Kidney epithelial cell (primary cell): ENCODE measurements at places on chromosomes 7 and 10.
A peak's percentile ranks its signal among the peaks of the same experiment; 100 is the strongest.

DNA sequence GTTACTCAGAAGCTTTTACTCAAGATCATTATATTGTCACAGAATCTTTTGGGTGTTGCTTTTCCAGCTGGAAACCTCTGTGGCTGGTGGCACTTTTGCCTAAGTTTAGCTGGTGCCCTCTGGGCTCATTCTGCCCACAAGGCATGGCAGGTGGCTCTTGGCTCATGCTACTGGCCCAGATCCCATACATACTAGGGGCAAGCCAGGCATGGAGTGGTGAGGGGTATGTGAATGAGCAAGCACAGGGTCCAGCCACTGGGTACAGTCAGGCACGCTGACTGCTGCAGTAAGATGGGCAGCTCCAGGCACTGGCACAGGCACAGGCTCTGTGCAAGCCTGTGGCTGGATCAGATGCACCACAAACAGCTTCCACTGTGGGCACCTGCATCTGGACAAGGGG lies 375.0 kb upstream of the SEMA3C start:
- no peak for DNase-seq

- no peak for DNase-seq
Measured at GRCh38 chr7:27685209-27685608, 22.5 kb upstream of the HIBADH start.

- DNase-seq = no peak
Measured at GRCh38 chr10:79166312-79166721, 97.6 kb downstream of the ZMIZ1 start.

- DNase-seq = peak; percentile 2
Measured at GRCh38 chr7:85890244-85890811, 703.5 kb upstream of the SEMA3D start.

DNA sequence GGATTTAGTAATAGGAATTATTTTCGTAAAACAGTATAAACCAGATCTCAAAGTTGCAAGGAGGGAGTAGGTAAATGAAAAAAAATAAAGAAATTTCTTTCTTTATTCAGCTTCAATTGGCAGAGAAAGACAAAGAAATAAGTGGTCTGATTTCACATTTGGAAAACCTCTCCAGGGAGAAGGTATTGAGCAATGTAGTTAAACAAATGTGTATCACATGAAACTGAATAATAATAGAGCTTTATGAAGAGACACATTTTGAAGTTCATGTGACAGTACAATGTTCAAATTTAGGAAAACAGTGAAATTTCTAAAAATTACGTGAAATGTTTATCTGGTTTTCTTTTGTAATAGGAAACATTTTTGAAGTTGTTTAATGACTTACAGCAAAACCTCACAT lies 63.0 kb downstream of the TAX1BP1 start:
- no peak for DNase-seq

DNA sequence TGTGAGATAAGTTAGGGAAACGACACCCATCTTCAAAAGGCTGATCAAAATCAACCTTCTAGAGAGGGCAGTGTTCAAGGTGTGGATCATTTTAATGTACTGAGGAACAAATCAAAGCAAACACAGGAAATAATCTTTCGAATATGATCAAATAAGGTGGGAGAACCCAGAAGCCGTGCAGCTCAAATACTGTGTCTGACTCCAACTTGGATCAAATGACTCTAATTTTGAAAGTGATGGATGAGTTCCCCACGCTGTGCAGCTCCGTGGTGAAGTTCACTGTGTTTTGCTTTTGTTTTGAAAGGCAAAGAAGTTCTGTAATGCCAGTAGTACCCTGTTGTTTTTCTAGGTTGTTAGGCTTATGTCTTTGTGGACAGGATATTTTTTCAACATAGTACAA lies 250.9 kb downstream of the SFMBT2 start:
- DNase-seq = no peak

- DNase-seq = no peak
Measured at GRCh38 chr7:34160261-34160752, 255.0 kb downstream of the BMPER start.

GRCh38 chr10:117460846-117461765 lies 81.4 kb upstream of the EMX2 start:
- peak; percentile 63 for DNase-seq

GRCh38 chr7:130758429-130759056 lies 24.5 kb upstream of the KLF14 start:
- peak; percentile 32 for DNase-seq

DNA sequence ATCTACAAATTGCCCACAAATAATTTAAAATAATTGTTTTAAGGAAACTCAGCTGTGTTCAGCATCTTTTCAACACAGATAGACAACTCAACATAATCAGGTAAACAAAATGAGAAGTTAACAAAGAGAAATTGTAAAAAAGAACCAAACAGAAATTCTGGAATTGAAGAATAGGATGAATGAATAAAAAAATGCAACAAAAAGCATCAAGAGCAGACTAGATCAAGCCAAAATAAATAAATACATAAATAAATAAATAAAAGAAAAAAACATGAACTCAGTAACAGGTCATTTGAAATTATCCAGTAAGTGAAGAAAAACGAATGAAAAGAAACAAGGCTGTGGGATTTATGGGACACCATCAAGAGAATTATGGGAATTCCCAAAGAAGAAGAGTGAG lies 94.0 kb upstream of the CDK6 start:
- no peak for DNase-seq

DNA sequence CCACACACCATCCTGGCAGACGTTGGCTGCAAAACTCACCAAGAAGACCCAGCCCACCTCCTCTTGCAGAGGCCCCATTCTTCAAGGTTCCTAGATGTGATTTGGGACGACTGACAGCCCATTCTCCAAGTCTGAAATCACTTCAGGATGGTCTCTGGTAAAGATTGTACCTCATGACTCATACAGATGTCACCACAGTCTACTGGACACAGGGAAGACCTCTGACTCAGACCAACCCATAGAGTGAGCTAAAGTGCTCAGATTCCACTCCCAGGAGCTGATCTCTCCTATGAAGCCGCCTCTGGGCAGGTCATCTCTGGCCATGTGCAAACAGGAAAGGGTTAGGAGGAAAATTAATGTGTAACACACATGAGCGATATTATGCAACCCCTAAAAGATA lies 102.4 kb upstream of the VWC2 start:
- peak; percentile 26 for DNase-seq

GRCh38 chr10:73910764-73911552 lies at the start of gene PLAU:
PLAU (plus strand) TSS chr10:73911132; CDS start chr10:73911556, 424 bp downstream.
- DNase-seq = no peak

DNA sequence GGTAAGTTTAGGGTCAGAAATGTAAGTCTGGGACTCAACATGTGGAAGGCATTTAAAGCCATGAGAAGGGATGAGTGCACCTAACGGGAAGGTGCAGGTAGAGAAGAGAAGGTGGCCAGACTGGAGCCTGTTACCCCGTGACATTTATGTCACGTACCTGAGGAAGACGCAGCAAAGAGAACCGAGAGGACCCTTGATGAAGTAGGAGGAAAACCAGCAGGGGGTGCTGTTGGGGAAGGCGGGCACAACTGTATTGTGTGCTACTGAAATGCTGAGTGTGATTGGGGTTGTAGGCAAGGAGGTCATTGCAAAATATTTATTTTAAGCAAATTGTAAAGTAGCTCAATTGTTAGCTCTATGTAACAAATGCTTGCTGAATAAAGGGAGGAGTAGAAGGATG lies 338.2 kb upstream of the PRKCQ start:
- no peak for DNase-seq

DNA sequence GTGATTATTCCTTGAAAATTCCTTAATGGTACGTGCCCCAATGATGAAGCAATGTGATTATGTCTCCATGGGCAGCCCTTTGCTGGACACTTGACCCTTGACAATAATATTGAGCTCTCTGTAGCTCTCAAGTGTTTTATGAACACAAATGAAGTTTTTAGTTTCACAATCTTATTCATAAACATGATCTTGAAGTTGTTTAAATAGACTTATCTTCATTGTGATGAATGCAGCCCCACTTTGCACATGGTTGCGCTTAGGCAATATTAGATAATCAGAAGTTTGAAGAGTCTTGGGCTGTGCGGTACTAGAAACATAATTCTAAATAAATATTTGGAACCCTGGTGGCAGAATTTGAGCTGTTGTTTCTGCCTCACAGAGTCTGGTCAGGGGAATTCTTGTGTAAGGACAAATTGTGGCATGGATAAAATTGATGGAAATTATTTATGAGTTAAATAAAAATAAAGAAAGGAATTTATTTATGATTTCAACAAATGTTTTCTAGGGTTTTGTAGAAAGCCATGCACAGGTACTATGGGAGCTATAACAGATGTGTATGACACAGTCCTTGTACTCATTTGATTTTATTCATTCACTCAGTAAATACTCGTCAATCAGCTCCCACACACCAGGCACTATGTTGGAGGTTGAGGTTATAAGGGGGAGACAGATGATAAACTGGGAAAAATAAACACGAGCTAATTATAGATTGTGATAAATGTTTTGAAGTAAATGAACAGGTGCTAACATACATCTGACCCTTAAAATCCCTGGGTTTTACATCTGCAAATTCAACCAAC lies 217.9 kb downstream of the GALNT17 start:
- DNase-seq = no peak

GRCh38 chr10:95413588-95413987 lies 122.8 kb upstream of the PDLIM1 start:
- DNase-seq = no peak

- peak; percentile 23 for DNase-seq
Measured at GRCh38 chr7:116953372-116953905, at the start of gene ST7. ST7 (plus strand) TSS chr7:116953501; CDS start chr7:116953541, 40 bp downstream.

DNA sequence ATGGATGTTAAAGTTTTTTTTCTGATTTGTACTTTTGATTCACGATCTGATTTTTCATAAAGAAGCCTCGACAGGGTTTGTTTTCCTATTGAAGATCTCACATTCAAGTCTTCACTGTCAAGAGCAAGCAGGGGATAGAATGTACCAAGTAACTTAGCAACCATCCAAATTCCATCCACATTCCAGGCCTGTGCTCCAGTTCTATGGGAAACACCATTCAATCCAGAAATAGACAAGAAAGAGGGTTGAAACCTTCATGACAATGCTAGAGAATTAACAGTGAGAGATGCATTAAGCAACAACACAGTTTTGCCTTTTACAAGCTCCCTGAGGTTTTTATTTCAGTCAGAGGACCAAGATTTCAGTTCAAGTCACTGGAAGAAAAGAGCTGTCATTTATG lies 300.2 kb downstream of the NEBL start:
- peak; percentile 1 for DNase-seq

DNA sequence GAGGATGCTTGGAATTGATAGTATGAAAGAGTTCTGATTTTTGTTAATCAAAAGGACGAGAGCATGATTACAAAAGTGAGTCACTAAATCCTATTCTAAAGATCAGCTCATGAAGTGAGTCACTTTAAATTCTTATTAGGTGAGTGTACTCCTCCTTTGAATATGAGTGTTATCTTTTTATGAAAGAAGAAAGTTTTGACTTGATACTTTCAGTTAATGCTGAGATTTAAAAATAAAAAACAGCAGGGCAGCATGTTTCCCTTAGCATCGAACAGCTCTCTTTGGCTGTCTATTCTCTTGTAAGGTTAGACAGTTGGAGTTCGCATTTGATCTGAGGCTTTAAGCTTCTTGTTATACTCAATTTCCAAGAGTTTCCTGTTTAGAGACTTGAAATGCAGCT lies 222.0 kb downstream of the TWIST1 start:
- peak; percentile 37 for DNase-seq

DNA sequence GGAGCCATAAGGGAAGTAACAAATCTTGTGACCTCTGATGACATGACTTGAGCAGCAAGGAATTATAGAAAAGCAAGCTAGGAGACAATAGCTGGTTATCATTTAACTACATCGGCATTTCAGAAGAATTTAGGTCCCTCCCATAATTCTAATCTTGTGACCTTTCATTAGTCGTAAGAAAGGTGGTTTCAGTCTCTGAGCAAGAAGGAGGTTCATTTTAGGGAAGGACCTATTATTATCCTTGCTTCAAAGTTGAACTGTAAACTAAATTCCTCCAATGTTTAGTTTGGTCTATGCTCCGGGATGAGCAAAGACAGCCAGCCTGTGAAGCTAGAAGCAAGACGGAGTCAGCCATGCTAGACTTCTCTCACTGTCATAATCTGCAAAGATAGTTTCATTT lies 159.6 kb downstream of the SLC16A9 start:
- no peak for DNase-seq

DNA sequence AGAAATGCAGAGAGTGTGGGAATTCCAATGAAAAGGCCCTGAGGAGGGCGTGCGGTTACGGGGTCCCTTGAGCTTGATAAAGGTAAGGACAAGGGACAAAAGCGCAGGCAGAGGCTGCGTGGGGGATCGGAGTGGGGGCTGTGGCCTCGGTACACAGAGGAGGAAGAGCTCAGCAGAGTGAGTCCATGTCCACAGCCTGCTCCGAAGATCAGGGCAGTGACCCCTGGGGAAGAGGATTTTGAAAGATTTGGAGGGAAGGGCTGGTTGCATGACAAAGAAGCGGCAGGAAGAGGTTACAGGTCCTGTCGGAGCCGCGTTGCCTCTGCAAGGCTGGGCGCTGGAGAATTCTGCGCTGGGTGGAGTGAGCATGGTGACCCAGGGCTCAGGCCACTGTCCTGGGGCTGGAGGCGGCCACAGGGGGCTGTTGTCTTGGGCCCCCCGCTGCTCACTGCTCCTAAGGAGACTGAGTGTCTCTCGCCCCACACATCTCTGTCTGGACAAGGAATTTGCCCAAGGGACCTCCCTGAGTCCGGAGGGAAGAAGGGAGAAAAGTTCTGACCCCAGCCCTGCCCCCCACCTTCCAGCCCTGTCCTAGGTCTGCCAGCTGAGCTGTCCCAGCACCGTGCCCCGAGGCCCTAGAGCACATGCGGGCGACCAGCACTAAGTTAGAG lies 69.8 kb upstream of the INSIG1 start:
- DNase-seq = no peak

- peak; percentile 7 for DNase-seq
Measured at GRCh38 chr10:71666639-71667386, 52.8 kb downstream of the C10orf105 start.

- no peak for DNase-seq
Measured at GRCh38 chr7:150325901-150326300, 2.6 kb upstream of the ACTR3C start.

DNA sequence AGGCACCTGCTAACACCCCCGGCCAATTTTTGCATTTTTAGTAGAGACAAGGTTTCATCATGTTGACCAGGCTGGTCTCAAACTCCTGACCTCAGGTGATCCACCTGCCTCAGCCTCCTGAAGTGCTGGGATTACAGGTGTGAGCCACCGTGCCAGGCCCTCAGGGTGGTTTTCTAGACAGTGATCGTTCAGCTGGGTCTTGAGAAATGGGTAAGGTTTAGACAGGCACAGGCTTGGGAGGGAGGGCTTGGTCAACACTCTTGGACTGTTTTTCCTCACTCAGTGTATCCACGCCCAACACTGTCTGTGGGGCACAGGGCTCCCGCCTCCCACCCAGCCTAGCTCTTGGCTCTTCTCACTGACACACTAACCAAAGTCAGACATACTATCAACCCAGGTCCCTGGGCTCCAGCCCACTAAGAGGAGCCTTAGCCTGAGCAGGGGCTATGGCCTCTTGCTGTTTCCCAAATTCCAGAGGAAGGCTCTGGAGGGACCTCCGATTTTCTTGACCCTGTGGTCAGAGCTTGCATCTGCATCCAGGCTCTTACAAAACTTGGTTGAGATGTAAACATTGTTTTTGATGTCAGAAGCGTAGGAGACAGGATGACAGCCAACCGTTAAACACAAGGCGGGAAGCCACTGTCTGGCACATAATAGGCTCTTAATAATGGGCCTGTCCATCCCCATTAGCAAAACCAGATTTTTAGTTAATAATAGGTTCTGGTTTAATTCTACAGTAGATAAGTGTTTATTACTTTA lies 143.9 kb downstream of the PRKAG2 start:
- DNase-seq = no peak
